Activated CD4-positive, alpha-beta T cell treated with anti-CD3 and anti-CD28 coated beads, Interleukin-2, amount 10 ng/mL, durations not matched to agents 24 days and 14 days (primary cell): ENCODE measurements at places on chromosomes 7 and 10. TPM values are rescaled to one million over a fixed set of nuclear protein-coding genes. Genes with fewer than 3 reads are reported as not detected.

GRCh38 chr7:117990834-117991233, 117.6 kb upstream of the CTTNBP2 start:
- no peaks in the 10 kb centered on the region for H3K27me3 ChIP-seq
- no peak overlapping the region for H3K27ac ChIP-seq
- DNase-seq, result no peak
- H3K4me3 ChIP-seq, result no peak overlapping the region
- H3K4me1 ChIP-seq, result no peaks in the 10 kb centered on the region

- H3K36me3 ChIP-seq, result peaks cover 12% of the 10 kb centered on the region
- no peaks in the 10 kb centered on the region for H3K27me3 ChIP-seq
- H3K4me1 ChIP-seq, result peaks cover 28% of the 10 kb centered on the region
- H3K27ac ChIP-seq, result peak overlapping the region; percentile 87
- DNase-seq, result no peak
Measured at GRCh38 chr10:74227697-74228424, 76.8 kb downstream of the ADK start.

GRCh38 chr10:79353000-79353406, 5.7 kb downstream of the PPIF start:
- no peak overlapping the region for H3K27ac ChIP-seq
- H3K4me1 ChIP-seq, result peaks cover 49% of the 10 kb centered on the region
- no peaks in the 10 kb centered on the region for H3K27me3 ChIP-seq

The MPP7 gene
- total RNA-seq, result 0.43 and 0.54 TPM in 2 replicates

GRCh38 chr7:101405474-101406067, 42.9 kb downstream of the COL26A1 start:
- no peak for DNase-seq
- H3K36me3 ChIP-seq, result no peaks in the 10 kb centered on the region
- H3K27me3 ChIP-seq, result peaks cover 9% of the 10 kb centered on the region
- no peak overlapping the region for H3K27ac ChIP-seq
- H3K4me1 ChIP-seq, result no peaks in the 10 kb centered on the region

DNA sequence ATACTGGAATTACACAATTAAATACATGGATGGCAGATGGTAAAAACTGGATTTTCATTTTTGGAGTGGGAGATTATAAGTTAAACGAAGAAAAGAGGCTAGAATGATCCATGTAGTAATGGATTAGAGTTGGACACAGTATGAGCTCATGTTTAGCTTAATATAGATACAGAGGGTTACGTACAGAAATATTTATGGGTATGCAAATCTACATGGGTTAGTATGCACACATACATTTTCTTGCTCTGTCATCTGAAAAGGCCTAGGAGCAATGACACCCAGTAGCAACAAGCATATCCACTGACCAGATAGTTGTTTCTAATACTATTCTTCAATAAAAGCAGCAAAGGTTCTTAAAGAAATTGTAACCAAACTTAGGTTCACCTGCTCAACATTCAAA, 366.4 kb downstream of the SEMA3D start:
- no peak overlapping the region for H3K4me3 ChIP-seq
- H3K27me3 ChIP-seq, result no peaks in the 10 kb centered on the region

DNA sequence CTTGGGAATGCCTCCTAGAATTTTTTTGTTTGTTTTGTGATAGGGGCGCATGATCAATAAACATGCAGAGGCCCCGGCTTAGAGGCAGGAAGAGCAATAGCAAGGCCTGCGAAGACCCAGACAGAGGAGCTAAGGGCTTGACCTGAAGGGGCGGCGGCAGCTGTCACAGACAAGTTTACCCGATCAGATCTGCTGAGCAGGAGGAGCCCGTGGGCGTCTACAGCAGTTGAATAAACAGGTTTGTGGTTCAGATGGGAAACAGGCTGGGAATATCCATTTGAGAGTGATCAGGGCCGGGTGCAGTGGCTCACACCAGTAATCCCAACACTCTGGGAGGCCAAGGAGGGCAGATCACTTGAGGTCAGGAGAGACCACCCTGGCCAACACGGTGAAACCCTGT, 126.0 kb upstream of the CALN1 start:
- no peaks in the 10 kb centered on the region for H3K27me3 ChIP-seq
- no peak overlapping the region for H3K27ac ChIP-seq
- no peaks in the 10 kb centered on the region for H3K4me1 ChIP-seq

DNA sequence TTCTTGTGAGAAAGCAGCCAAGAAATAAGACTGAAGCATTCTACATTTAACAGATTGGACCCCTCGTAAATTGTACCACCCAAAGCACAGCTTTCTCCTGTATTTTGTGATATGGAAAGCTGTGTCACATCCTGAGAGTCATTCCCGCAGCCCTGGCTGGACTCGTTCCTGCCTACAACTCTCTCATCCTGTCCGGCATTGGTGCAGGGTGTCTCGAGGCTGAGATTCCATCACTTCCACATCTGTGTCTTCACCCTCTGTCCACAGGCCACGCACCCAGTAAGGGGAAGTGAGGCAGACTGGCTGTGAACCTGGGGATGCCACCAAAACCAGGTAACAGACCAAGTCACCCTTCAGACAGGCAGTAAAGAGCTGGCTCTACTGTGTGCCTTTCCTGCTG, 146.2 kb upstream of the KLF6 start:
- H3K27ac ChIP-seq, result peak overlapping the region; percentile 74

The HDAC9 gene
- total RNA-seq, result 2.9 and 3.0 TPM in 2 replicates

GRCh38 chr7:134129856-134130523, 2.9 kb downstream of the LRGUK start:
- H3K4me3 ChIP-seq, result no peak overlapping the region
- no peak for DNase-seq

GRCh38 chr10:99429517-99430095, 818 bp downstream of the GOT1 start:
- H3K4me3 ChIP-seq, result peak overlapping the region; percentile 99
- H3K27ac ChIP-seq, result peak overlapping the region; percentile 98
- no peaks in the 10 kb centered on the region for H3K27me3 ChIP-seq
- peaks cover 29% of the 10 kb centered on the region for H3K4me1 ChIP-seq

The TFPI2 gene
- not detected in 2 replicates for total RNA-seq

The GLI3 gene
- not detected in 2 replicates for total RNA-seq

- H3K4me1 ChIP-seq, result no peaks in the 10 kb centered on the region
- no peaks in the 10 kb centered on the region for H3K36me3 ChIP-seq
- no peak overlapping the region for H3K27ac ChIP-seq
- H3K27me3 ChIP-seq, result no peaks in the 10 kb centered on the region
- no peak for DNase-seq
- no peak overlapping the region for H3K4me3 ChIP-seq
Measured at GRCh38 chr7:85529831-85530230, 343.0 kb upstream of the SEMA3D start.

The OR2A1 gene
- not detected in 2 replicates for total RNA-seq

DNA sequence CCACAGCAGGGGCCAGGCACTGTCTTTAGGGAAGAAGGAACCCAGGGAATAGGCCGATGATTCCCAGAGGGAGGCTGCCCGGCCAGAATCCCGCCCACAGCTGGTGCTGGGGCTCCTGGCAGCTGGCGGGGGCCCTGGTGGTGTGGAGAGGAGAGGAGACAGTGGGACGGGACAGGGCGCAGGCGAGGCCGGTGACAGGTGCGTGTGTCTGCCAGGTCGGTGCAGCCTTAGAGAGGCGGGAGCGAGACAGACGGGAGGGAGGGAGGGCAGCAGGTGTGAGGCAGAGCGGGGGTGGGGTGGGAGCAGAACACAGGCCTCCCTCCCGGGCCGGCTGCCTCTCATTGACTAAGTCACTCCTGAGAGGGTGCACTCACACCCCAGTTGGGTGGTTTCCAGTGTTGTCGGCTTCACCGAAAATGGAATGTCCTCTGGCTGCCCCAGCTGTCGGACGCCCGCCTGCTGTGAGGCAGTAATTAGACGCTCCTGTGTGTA, 55.2 kb downstream of the ELFN1 start:
- H3K27me3 ChIP-seq, result no peaks in the 10 kb centered on the region
- no peak overlapping the region for H3K4me3 ChIP-seq
- no peaks in the 10 kb centered on the region for H3K36me3 ChIP-seq
- H3K4me1 ChIP-seq, result no peaks in the 10 kb centered on the region
- H3K27ac ChIP-seq, result no peak overlapping the region

GRCh38 chr10:132507409-132507955, 30.1 kb upstream of the INPP5A start:
- H3K4me1 ChIP-seq, result no peaks in the 10 kb centered on the region
- H3K27me3 ChIP-seq, result peaks cover under 1% of the 10 kb centered on the region
- no peak for DNase-seq
- no peak overlapping the region for H3K27ac ChIP-seq

DNA sequence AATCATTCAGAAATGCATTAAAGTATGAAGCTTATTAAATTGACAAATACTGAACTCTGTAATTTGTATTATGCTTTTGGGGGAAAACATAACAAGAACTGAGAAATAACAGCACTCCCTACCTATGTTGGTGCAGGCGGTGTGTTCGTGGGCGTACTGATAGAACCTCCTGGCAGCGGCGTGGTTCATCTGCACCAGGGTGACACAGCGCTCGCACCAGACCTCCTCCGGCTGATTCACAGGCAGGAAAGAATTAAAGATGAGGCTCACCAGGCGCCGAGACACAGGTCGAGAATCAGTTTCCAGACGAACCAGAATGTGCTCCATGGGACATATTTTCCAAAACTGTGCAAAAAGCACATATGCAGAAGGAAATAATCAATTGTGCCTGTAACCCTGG, 40.2 kb downstream of the NCAPG2 start:
- no peak overlapping the region for H3K27ac ChIP-seq
- peaks cover 48% of the 10 kb centered on the region for H3K36me3 ChIP-seq
- H3K4me3 ChIP-seq, result no peak overlapping the region
- H3K27me3 ChIP-seq, result no peaks in the 10 kb centered on the region

DNA sequence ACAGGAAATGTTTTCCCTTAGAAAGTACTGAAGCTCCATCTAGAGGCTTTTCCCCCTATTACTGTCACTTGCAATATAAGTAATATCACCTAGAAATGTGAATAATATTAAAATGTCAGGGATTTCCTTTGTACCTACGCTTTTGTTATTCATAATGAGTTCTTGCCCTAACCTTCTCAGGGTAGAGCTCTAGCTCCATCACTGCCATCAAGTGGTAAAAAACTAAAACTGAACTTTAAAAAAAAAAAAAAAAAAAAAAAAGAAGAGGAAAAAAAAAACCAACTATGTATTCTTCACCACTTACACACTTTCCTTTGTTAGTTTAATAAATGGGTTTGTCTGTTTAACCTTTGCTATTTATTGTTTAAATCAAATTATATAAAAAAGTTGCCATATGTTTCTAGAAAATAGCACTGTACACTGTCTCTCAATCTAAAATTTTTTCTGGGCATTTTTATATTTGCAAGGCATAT, 49.9 kb downstream of the DNAJC1 start:
- no peak for DNase-seq
- no peaks in the 10 kb centered on the region for H3K27me3 ChIP-seq
- no peaks in the 10 kb centered on the region for H3K36me3 ChIP-seq
- no peak overlapping the region for H3K27ac ChIP-seq

DNA sequence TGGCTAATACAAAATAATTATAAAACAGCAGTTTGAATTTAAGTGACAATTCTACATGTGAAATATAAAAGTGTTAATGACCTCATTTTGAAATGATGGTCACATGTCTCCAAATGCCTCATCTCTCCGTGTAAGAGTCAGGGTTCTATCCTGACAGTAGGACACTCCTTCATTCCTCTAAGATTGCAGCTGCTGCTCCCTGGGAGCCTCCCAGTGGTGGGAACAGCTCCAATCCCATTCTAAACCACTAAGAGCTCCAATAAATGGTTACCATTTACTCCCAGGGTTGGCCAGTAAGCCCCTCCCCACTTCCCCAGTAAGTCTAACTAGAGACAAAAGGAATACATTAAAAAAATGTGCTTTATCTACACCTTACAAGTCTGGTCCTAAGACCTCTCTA, 344.6 kb upstream of the AOAH start:
- H3K27ac ChIP-seq, result peak overlapping the region; percentile 78
- peaks cover 50% of the 10 kb centered on the region for H3K4me1 ChIP-seq
- no peaks in the 10 kb centered on the region for H3K27me3 ChIP-seq

DNA sequence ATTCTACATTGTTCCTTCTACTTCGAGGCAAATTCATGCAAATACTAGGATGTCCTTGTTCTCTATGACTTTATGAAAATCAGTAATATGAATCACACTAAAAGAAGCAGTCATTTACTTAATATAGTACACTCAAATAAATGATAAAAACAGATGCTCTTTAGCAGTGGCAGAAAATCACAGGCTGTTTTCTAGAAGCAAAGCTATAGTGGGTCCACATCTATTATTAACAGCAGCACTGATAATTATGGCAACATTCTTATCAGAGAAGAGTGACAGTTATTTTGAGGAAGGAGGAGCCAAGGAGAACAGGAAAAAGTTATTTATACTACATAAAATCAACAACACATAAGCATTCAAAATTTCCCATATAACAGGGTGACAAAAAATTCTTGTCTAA, 16.5 kb downstream of the KIF5B start:
- no peaks in the 10 kb centered on the region for H3K27me3 ChIP-seq
- no peak overlapping the region for H3K4me3 ChIP-seq
- no peak overlapping the region for H3K27ac ChIP-seq
- peaks cover 32% of the 10 kb centered on the region for H3K4me1 ChIP-seq

DNA sequence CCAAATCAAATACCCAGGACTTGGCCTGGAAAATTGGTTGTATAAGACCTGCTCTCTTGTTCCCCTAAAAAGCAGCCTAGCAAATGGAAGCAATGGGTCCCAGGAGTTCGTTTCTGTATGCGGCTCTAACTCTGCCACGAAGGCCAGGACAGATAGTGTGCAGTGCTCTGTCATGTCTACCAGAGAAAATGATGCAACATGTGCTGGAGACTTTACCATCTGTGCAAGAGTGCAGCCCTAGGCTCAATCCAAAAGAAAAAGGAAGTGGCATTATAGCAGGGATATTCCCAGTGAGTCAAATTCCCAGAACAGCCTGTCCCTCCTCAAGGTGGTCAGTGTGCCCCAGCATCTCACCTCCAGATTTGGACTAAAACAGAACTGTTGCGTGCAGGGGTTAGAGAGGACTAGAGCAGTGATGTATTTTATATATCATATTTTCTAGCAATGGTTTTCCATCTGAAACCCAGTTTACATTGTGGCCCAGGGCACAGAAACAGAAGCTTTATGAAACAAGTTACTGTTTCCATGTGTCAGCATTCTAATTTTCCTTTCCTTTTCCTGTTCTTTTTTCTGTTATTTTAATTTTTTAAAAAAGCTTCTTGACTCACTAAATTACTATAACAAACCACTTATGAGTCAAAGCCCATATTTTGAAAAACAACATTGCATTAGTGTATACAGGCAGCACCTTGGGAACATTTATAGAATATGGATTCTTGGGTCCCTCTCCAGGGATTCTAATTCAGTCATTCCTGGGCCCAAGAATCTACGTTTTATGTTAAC, 311.2 kb downstream of the RNLS start:
- peaks cover under 1% of the 10 kb centered on the region for H3K36me3 ChIP-seq
- peaks cover 12% of the 10 kb centered on the region for H3K27me3 ChIP-seq
- peak overlapping the region; percentile 37 for H3K4me3 ChIP-seq
- peaks cover 39% of the 10 kb centered on the region for H3K4me1 ChIP-seq

- H3K4me1 ChIP-seq, result no peaks in the 10 kb centered on the region
- no peak for DNase-seq
- no peak overlapping the region for H3K27ac ChIP-seq
- H3K27me3 ChIP-seq, result peaks cover 9% of the 10 kb centered on the region
Measured at GRCh38 chr10:122014652-122015248, 25.8 kb downstream of the TACC2 start.

DNA sequence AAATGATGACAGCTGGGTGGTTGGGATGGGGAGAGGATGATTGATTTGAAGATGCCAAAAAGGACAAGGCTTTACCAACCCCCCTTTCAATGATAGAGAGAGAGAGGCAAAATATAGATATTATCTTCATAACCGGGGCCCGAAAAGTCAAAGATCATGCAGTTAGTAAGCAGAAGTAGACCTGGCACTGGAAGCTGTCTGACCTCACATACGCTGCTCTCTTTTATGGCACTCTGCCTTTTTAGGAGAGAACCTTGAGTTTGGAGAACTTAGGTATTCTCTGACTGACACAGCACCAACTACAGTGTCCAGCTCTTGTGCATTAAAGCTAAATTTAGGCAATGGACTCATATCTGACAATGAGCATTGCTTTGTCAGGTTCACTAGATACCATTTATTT, 30.7 kb downstream of the CNNM2 start:
- DNase-seq, result no peak
- H3K4me3 ChIP-seq, result no peak overlapping the region
- H3K27ac ChIP-seq, result no peak overlapping the region

The FEZF1 gene
- total RNA-seq, result not detected in 2 replicates
